ENCODE measurements at places on chromosomes 2 and 18.

GRCh38 chr2:63023444-63023843 is 27.2 kb upstream of the OTX1 start:
- DNase-seq: no peak

DNA sequence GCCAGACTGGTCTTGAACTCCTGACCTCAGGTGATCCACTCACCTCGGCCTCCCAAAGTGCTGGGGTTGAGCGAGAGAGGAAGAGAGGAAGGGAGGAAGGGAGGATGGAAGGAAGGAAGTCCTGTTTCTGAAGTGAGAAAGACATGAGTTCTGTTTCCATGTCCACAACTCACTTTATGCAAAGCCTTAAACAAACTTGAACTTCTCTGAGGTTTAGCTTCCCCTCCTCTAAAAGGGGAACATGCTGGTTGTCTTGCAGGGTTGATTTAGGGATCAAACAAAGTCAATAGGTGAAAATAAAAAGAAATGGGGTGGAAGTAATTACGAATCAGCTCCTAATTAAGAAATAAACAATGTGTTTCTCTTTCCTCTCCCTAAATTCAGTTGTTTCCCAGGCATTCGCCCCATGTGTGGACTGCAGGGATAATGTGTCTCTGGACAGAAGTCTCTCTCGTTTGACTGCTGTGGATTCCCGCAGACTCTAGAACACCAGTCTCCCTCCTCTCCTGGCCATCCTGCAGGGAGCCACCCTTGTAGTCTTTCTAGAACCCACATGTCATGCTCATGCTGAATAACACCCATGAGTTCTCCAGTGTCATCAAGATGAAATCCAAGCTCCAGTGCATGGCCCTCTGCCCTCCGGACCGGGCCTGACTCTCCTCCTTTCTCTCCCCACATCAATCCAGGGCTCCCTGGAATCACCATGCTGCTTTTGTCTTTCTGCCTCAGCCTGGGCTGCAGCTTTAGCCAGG is 229.3 kb upstream of the TRIB2 start:
- no peak for DNase-seq

- DNase-seq: no peak
Measured at GRCh38 chr2:14978845-14979244, 346.3 kb downstream of the LRATD1 start.

DNA sequence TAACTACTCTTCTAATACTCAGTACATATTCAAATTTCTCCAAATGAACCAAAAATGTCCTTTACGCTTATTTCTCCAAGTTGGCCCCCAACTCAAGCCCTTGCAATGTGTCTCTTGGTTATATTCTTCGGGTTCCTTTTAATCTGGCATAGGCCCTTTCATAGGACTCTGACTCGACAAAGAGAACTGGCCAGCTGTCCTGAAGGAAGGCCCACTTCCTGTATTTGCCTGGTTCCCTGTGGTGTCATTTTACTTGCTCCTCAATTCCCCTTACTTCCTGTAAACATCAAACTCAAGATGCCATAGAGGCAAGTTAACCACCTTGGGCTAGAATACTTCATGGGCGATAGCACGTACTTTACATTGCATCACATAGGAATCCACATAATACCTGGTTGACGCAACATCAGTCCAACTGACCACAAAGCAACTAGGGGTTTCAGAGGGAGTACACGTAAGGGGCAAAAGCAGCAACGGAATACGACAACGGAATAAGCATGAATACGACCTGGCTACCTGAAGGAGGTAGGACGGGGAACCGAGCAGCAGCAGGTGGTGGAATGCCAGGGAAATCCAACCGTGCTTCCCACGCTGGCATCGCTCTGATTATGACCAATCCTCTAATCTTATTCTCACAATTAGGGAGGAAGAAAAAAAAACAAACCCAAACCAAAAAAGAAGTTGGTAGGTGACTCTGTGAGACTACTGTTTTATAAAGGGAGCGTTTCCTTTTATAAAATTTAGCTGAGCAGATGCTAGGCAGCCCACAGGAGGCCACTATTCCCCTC is 823 bp upstream of the GORASP2 start:
- no peak for DNase-seq

GRCh38 chr2:236663287-236664101 is 93.9 kb downstream of the ACKR3 start:
- no peak for DNase-seq

- DNase-seq: no peak
Measured at GRCh38 chr2:235523486-235524150, 29.8 kb downstream of the AGAP1 start.

GRCh38 chr18:13362051-13362450 is 143.5 kb downstream of the LDLRAD4 start:
- no peak for DNase-seq

DNA sequence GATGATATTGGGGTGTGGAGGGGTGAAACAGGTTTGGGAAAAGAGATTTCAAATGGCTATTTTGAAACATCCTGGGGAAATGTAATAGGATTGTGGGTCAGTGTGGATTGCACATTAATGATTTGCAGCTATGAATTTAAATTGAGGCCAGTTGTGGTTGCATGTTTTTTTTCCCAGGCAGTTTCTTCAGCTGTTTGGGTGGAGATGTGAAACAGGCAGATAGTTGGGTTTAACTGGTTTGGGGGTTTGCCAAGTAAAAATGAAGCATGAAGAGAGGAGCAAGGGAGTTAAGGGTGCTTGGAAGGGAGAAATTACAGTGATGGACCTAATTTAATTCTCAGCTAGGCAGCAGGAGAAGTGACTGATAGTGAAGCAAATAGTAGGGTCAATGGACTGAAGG is 16.8 kb downstream of the GPD2 start:
- no peak for DNase-seq

GRCh38 chr2:132984731-132985130 is 314.7 kb upstream of the LYPD1 start:
- no peak for DNase-seq

GRCh38 chr2:191643429-191643828 is 34.5 kb upstream of the NABP1 start:
- no peak for DNase-seq

DNA sequence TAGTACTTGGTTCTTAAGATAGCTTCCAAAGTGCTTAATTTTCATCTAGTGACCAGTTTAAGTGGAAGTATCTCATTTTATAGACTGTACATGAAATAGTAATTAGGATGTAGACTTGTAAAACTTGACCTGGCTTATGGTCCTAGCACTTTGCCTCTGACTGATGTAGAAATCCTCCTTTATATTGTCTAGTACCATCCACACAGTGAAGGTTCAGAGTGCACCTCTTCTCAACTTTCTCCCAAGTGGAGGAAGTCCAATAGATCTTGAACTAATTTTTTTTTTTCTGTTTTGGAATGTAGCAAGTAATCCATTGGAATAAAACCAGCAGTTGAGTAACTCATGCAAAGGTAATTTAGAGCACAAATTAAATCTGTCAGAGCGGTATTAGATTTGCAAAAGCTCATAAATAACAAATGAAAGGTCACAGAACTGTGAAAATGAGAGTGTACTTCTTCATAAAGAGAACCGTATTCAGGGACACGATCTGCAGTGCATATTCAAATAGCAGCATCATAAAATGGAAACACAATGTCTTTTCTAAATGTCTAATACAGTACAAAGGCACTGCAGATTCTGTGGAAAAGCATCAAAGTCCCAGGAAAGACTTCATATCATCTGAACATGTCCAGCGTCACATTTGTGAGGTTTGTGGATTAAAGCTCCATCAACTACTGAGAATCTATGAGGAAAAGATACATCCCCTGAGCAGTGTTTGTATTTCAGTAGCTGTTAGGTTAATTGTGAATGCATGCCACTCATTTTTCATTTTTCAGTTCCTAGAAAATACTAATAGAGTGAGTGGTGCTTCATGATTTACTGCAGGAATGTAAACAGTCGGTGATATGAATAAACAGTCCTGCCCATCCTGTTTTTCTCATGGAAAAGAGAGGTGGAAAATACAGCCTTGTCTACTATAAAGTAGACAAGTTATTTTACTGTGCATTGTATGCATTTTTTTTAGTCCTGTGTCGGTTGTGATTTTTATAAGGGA is 100.7 kb downstream of the LYPD6 start:
- DNase-seq: no peak

DNA sequence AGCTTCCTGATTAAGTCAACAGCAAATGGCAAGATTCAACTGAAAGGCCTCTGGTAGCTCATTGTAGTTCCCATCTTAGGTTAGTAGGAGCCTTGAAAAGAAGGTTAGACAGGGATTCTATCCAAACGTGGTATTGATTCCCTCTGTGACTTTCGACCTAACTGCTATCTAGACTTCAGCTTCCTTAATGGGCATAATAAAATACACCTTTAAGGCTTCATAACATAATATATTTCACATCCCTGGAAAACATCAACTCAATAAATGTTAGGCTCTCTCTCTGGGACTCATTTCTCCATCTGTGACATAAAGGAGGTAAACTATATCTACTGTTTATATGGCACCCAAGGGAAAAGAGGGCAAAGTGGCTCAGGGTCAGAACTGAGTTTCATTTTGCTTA is 60.9 kb downstream of the STK39 start:
- DNase-seq: no peak

GRCh38 chr2:156784020-156784701 is 348.0 kb downstream of the GPD2 start:
- no peak for DNase-seq

- DNase-seq: no peak
Measured at GRCh38 chr2:174176898-174177297, 71.4 kb downstream of the OLA1 start.

DNA sequence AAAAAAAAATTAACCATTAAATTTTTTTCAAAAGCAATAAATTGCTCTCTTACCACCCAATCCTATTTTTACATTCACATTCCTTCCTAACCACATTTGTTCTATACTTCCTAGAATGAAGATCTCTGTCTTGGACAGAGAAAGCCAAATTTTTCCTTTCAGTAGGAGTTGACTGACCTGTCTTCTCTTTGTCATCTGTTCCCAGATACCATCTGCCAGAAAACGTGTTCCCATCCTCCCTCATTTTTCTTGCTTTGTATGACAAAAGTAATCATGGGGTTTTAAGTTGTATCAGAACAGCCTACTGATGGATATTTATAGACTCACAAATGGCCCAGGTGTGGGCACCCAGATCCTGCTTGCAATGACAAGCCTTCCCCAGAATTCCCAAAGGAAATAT is 182.1 kb downstream of the CYP26B1 start:
- DNase-seq: no peak

GRCh38 chr2:112790305-112790704 is 6.0 kb upstream of the IL1A start:
- no peak for DNase-seq

DNA sequence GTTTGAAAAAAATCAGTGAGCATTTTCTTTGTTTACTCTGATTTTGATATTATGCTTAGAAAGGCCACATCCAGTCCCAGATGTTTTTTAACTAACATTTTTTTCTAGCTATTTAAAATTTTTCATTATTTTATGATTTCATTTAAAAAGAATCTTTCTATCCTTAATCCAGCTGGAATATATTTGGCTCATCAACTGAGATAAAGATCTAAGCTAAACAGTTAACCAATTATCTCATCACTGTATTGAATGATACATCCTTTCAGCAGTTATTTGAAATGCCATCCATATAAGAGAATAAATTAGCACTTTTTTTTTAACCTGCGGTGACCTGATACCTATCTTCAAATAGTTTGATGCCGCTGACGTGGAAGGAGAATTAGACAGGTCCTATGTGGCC is 245.5 kb upstream of the COPS8 start:
- DNase-seq: no peak

GRCh38 chr2:195451160-195451559 is 205.9 kb upstream of the SLC39A10 start:
- DNase-seq: no peak

DNA sequence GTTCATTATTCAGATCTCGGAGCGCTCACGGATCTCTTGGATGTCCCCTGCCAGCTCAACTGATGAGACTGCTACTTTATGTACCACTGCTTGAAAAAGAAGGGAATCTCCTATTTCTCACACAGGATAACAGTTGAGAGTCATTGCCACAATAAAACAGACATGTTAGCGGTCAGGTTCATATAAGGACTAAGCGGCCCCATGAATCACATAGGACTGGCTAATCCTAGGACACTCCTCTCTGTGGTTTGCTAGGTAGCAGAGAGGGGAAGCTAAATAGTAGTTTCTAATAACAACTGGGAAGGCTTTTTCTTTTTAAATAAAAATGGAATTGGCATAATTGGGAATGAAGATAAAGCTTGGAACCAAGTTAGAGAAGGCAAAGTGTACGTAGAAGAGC is 15.9 kb upstream of the TGFA start:
- DNase-seq: no peak

DNA sequence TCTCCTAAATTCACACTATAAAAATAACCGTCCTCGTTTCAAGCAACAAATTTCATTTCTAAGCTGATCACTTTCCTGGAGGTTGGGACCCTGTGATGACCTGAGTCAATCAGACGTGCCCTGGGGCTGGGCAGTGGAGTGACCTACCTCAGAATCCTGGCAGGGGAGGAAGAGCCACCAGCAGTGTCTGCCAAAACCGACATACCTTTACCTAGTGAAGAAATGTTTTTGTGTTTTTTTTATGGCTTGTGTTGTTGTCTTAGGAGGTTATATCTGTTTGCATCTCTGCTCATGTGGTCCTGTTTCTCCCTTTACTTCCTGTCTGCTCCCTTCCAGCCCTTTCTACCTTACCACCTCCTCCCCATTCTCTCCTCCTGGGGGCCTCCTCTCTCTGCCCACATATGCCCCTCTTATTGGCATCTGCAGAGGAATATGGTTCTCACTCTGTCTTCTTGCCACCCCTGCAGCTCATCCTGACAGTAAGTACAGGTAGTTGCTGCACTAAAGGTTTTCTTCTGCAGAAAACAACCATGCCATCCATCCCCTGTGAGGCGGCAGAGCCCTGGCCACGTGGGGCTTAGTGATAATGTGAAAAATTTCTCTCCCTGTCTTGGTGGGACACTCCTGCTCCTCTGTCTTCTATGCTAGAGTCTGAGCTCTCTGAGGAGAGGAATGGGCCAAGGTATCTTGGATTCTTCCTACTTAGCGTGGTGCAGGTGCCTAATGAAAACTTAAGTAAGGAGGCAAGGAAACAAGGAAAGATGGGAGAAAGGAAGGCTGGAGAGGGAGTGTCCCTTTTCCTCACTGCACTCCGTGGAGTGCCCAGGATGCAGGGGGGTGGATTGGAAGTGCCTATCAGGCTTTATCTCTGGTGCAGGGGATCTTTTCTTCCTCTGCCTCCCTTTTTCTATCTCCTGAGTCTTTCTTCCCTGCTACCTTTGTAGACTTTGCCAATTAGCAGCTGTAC is 15.4 kb downstream of the ACOXL start:
- DNase-seq: no peak

GRCh38 chr2:183105402-183106134 is 18.7 kb upstream of the NUP35 start:
- no peak for DNase-seq

Data from stimulated activated CD4-positive, alpha-beta T cell treated with anti-CD3 and anti-CD28 coated beads, Interleukin-1b, Interleukin-23, amount 100 ng/mL, for 1 hour (primary cell).